ENCODE measurements at places on chromosomes 6 and 20. TPM values are rescaled to one million over a fixed set of nuclear protein-coding genes. Genes with fewer than 3 reads are reported as not detected.

The HTR1E gene
- not detected for total RNA-seq

The ABRACL gene
- total RNA-seq: 45.4 TPM

The PRL gene
- not detected for total RNA-seq

The PNLDC1 gene
- total RNA-seq: not detected

The LY6G5C gene
- 0.40 TPM for total RNA-seq

The HUS1B gene
- 0.66 TPM for total RNA-seq

The STK35 gene
- total RNA-seq: 11.6 TPM
